ENCODE measurements at places on chromosomes 2 and 18.
A peak's percentile ranks its signal among the peaks of the same experiment; 100 is the strongest.

DNA sequence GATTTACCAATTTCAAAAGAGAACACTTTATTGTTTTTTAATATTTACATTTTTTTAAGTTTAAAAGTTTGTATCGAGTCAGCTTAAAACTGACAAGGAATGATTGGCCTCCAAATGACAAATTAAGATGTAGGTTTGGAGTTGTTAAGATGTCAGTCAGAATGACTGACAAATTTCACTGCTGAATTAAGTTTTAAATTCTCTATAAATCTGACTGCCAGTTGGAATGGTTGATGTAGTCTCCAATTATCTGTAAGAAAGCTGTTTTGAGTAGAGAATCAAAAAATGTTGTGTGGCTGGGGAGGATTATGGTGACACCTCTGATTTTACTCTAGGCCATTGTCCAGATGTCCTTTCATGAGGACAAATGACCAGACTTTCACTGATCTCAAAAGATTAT is 165.3 kb upstream of the CDH20 start:
- DNase-seq: no peak

GRCh38 chr2:2031101-2031500 is 286.8 kb upstream of the PXDN start:
- DNase-seq: no peak

DNA sequence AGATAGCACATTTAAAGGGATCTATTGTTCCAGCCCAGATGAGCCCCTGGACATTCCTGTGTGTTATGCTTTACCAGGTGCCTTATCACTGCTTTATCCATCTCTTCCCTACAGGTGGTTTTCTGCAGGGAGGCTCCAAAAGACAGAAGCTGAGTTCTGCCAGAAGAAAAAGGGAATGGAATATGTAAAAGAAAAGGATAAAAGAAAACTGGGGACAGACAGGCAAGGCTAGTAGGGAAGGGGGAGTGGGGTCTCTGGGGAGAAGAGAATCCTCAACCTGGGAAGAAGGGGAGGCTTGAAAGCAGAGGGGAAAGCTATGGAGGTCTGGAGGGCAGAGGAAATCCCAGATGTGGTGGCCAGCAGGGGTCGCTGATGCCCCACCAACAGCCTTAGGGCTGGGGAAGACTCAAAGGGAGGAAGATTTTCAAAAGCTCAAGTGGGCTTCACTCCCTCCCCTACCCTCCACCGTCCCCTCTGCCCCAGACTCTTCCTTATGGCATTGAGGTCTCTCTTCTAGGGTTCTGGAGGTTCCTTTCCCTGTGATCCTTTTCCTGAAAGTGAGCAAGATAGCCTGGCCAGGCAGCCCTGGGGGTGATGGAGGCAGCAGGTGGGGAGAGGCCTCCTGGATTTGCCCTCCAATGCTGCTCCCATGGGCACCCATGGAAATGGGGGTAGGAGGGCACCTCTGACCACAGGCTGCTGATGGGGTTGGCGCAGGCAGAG is 178.1 kb upstream of the PKDCC start:
- DNase-seq: peak; percentile 26

GRCh38 chr2:120464448-120464931 is 118.6 kb downstream of the INHBB start:
- DNase-seq: no peak

DNA sequence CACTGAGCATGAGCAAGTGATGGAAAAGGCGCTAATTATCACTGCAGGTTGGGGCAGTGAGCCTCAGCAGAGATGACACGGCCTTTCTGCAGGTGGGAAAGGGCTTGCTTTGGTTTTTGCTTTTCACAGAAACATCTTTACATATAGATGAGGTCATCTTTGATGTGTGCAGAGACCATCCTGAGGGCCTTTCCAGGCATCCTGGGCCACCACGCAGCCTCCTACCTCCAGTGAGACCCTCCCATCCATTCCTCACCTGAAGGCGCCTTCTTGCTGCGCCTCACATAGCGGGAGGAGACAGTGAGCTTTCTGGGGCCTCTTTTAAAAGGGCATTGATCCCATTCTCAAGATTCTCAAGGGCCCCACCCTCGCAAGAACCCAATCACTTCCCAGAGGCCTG is 235.3 kb upstream of the RAB6C start:
- DNase-seq: no peak

GRCh38 chr2:14516844-14517243 is 115.7 kb upstream of the LRATD1 start:
- DNase-seq: no peak

DNA sequence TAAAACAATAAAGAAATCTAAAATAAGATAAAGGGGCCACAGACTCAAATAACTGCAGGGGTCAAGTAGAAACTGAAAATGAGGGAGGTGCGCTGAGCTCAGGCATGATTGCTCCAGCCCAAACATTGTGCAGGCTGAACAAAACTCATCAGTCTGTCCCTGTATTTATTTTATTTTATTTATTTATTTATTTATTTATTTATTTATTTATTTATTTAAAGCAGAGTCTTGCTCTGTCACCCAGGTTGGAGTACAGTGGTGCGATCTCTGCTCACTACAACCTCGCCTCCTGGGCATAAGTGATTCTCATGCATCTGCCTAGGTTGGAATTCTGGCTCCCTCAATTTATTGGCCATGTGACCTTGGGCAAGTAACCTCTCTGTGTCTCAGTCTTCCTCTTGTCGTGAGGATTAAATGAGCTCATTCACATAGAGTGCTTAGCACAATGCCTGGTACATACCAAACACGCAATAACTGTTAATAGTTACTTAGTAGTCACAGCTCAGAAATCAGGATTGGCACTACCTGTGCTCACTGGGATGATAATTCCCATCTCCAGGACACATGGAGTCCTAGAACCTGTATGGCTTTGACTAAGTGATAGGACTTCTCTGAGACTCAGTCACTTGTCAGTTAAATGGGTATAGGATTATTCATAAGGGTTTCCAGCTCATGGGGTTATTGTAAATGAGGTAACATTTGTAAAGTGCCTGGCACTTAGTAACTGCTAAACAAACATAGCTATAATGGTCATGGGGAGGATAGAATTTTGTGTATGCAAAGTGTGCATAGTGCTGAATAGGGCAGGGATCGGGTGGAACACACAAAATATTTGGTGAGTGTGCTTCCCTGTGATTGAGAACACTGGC is 6.0 kb downstream of the SPEG start:
- no peak for DNase-seq

DNA sequence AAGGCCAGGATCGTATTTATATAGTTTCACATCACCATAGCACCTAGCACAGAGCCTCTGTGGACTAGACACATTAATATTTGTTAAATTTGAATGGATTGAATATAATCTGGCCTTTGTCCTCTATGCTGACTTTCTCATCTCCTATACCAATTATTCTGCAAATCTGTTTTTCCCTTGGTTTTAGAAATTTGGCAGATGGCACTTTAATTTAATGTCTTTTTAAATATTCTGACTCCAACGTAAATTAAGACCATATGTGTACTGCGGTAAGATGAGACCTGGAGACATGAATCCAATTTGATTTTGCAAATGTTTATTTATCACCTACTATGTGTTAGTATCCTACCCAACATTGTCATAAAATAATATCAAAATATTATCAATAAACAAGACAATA is 1281.9 kb upstream of the PIK3C3 start:
- DNase-seq: no peak

DNA sequence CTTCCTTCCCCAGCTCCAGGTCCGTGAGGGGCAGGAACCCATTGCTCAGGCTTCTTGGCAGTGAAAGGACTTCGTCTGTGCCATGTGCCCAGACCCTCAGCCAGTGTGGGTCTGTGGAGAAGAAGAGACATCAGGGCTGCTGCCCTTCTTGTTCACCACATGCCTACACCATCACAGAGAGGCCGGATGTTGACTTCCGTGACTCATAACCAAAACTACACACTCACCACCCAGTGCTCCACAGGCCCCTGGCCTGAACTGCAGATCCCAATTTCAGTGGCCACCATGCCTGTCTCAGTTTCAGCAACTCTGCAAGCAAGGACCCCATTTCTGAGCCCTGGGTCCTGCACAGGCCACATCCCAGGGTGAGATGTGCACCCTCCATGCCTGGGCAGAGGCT is 332.6 kb upstream of the SALL3 start:
- DNase-seq: no peak

GRCh38 chr2:69100220-69100723 is 87.3 kb downstream of the ANTXR1 start:
- DNase-seq: no peak

GRCh38 chr2:180520206-180520605 is 460.2 kb upstream of the UBE2E3 start:
- DNase-seq: no peak

GRCh38 chr2:88077080-88077479 is 9.5 kb downstream of the SMYD1 start:
- DNase-seq: no peak

GRCh38 chr2:239293775-239294430 is 106.9 kb downstream of the HDAC4 start:
- DNase-seq: peak; percentile 23

DNA sequence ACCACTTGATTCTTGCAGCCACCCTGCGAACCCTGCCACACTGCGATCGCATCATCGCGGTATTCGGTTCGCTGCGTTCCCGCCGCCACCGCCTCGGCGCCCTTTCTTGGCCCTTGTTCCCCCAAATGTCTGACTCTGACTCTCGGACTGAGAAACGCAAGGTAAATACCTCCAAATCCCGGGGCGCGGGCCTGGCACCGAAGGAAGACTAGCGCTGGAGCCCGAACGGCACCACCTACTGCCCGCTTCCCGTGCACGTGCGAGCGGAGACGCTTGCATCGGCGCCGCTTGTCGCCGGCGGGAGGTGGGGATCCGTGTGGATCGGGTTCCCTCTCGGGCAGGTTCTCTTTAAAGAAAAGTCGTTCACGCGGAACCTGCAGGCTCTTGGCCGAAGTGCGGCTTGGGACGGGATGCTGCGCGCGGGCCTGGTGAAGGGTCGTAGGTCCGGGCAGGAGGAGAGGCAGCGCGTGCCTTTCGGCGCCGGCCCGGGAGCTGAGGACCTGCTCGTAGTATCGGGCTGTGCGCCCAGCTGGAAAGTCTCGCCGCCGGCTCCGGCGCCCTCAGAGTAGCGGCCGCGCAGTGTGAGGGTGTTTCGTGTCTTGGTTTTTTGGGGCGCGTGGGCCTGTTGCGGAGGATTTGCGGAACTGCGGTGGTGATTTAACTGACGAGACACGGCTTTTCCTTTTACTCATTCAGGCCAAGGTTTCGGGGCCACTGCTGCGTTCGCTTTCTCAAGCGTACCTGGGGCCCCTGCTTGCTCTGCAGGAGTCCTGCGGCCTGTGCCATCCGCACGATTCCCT is 514 bp downstream of the BCL2L11 start:
- no peak for DNase-seq

GRCh38 chr2:183185534-183185933 is 61.3 kb downstream of the NUP35 start:
- DNase-seq: no peak

- no peak for DNase-seq
These were observed 167.6 kb upstream of the ACAA2 start for GRCh38 chr18:49980896-49981295.

- no peak for DNase-seq
These were observed 104.1 kb upstream of the CAPN13 start for GRCh38 chr2:30911327-30911726.

GRCh38 chr2:213021971-213022899 is 129.2 kb downstream of the IKZF2 start:
- no peak for DNase-seq

DNA sequence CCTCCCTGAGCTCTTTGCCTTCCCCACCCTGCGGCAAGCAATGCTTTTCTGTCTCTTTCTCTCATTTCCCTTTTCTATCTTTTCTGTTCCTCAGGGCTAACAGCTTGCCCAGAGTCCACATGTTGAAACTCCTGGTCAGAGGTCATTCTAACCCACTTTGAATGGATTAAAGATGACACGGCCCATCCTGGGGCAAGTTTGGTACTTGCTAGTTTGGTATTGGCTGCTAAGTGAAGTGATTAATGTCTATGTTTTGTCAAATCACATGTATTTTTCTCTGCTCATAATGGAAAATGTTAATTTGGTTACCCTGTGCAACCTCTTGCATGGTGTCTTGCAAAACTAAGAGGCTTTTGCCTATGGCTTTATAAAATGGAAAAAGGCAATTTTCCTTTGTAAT is 960.2 kb downstream of the CNTNAP5 start:
- no peak for DNase-seq

GRCh38 chr2:8391584-8391983 is 290.3 kb upstream of the ID2 start:
- DNase-seq: no peak

GRCh38 chr2:38251940-38252339 is 125.1 kb downstream of the ATL2 start:
- no peak for DNase-seq

DNA sequence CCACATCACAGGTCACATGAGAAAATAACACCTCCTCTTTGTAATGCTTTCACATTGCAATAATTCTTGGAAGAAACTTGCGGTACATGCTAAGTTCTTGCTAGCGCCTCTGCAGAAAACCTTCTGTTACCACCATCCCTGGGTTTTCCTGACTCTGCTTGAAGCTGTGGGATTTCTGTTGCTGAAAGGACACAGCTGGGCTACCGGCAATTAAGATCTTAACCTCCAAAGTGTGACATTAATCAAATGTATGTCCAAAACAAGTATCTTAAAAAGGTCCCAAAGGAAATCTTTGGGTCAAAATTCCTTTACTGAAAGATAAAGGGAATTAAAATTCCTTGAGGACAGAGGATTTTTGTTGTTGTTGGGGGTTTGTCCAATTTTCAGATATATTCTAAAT is 7.5 kb downstream of the CCBE1 start:
- DNase-seq: no peak

DNA sequence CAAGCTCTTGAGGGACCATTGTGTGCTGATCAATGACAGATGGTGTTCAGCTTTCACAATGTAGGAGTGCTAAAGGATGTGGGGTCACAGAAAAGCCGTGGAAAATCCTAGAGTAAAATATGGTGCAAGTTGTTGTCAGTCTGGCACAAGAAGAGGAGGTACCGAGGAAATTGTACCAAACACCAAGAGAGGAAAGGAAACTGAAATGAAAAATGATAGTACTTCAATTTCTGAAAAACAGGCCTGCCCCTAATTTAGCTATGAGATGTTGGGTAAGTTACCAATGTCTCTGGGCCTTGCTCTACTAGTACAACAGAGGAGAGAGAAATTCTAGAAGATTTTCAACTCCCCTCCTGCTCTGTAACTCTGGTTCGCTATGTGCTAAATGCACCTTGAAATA is 78.8 kb upstream of the PELI1 start:
- no peak for DNase-seq

GRCh38 chr2:106158871-106159270 is 35.2 kb downstream of the UXS1 start:
- no peak for DNase-seq

DNA sequence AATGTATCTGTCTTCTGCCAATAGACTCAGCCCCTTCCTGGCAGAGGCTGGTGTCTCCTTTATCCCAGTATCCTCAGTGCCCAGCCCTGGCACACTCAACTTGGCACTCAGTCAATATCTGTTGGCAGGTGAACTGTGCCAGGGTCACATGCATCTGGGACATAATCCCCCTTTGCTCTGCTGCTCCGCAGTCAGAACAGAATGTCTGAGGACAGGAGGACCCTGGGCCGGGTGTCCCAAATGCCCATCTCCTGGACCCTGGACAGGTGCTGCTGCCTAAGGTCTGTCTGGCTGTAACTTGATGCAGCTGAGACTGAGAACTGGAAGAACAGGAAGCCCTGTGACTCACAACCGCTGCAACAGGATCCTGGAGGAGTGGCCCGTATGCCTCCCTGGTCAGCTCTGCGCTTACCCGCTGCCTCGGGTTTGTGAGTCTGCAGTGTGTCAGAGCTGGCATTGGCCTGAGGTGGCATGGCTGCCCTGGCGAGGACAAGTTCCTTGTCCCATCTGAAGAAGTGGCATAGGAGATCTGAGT is 11.4 kb downstream of the HK2 start:
- no peak for DNase-seq

All from activated naive CD8-positive, alpha-beta T cell treated with anti-CD3 and anti-CD28 coated beads, Interleukin-2, amount 50 U/mL, for 16 hours (primary cell).